Activated T-helper 17 cell treated with anti-CD3 and anti-CD28 coated beads, Interleukin-2, amount 50 U/mL, for 72 hours (primary cell): ENCODE measurements at places on chromosomes 5 and 9.

DNA sequence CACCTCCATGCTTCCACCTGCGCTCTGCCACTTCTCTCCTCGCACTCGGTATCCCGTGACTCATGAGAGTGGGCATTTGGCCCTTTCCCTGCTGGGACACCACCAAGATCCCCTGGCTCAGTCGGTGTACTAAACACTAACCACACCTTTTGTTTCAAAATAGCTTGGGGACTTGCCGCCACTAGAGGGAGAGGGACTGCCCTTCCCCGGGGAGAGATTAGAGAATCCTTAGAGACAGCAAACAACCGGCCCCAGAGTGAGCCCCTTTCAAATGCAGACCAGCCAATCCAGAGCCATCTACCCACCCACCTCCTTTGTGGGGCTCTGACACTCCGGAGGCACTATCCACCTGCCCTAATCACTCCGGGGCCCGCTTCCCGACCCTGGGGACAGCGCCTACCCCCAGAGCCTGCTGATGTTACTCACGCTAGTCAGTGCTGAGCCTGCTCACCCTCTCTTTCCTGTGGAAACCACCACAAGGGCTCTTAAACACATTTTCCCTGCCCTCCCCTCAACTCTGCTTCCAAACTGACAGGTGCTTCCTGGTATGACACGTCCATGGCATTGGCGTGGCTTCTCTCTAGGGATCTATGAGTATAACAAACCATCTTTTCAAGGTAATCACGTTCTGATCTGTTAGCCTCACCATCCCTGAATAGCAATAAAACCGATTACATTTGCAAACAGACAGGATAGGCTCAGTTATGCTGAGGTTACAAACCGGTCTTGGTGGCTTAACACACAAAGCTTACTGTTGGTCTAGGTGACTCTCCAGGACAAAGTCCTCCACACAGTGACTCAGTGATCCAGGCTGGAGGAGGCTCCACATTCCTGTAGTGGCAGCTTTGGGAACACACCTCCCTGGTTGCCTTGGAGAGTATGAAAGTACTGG, 180.1 kb upstream of the MVB12B start:
- ATAC-seq = peak; percentile 77

GRCh38 chr9:96004379-96004778, 128.9 kb downstream of the ERCC6L2 start:
- no peak for ATAC-seq

DNA sequence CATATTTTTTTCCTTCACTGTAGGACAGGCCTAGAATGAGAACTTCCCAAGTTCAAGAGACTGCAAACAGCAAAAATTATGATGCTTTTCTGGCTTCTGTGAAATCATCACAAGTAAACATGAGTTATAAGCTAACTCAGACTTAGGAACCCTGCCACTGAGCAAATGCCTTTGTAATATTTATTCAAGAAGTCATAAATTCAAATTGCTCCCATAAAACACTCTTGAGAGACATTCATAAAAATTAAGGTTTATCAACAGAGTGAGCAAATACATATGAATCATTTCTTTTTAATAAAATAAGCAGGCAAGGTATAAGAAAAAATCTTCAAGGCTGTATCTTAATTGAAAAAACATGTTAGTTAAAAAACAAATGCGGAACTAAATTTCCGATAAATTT, 124.2 kb downstream of the GNA14 start:
- no peak for ATAC-seq

DNA sequence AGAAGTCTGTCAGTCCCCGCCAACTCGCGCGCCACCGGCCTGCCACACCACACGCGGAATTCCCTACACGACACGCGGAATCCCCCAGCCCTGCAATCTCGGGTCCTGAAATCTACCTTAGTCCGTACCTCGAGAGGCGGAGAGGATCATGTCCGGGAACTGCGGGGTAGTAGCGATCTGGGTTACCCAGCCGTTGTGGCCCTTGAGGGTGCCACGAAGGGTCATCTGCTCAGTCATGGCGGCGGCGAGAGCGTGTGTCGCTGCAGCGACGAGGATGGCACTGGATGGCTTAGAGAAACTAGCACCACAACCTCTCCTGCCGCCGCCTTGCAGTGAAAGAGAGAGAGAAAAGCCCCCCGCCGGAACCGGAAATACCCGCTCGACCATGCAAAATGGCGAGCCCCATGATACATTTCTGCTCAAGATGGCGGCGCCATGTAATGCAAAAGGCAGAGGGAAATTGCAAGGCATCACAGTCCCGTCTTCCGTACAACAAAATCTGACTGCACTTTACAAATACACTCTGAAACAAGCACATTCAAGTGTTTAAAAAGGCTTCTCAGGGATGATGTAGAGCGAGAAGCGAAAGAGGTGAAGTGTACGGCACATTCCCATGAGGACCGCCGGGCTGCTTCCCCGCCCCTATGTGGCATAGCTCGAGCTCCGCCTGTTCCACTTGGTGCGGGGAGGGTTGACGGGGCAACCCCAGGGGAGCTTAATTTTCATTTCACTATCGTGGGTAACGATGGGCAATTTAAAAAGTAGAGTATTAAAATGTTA, at the start of gene RACK1:
RACK1 (minus strand) TSS at position 343 of the 780 bp plus-strand sequence; CDS start at position 237, 106 bp downstream.
- peak; percentile 68 for ATAC-seq

DNA sequence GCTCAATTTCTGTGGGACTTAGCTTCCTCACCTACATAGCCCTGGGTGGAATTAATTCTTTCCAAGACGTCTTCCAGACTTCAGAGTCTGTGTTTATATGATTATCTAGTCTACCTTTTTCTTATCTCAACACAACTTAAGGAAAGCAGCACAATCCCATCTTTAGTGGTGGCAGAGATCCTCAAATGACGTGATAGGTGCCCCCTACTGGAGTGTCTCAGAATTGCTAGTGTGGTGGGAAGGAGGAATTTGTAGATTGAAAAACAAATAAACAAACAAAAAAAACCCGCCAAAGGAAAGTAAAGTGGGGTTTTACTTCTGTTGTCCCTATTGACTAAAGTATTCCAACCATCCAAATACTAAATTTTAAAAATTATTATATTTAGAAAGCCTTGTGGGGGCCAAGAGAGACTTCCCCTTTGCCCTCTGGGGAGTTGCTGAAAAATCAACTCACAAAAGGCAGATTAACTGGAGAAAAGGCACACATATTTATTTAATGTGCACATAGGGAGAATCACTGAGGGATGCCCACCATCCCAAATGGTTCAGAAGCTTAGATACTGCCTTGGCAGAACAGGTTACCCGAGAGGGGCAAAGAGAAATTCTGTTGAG, 283.3 kb downstream of the TMEM167A start:
- ATAC-seq = no peak

DNA sequence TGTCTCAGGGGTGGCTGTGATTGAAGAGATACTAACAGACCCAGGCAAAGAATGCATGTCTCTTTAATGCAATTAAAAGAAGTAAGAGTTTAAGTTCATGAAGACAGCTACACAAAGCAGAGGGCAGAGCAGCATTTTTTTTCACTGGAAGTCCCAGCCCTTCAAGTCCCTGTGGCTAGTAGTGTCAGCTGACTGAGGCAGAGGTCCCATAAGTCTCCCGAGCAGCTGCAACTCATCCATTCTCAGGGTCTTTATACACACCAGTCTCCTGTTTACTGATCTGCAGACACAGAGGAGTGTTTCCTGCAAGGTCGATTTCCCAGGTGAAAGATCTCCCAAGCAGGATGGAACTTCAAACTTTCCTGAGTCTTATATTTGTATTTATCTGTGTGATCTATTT, 169.4 kb upstream of the GLRA1 start:
- ATAC-seq = no peak

- ATAC-seq = no peak
Observed at GRCh38 chr9:116219686-116220085, 66.1 kb downstream of the PAPPA start.

GRCh38 chr5:127580731-127581130, 63.3 kb downstream of the PRRC1 start:
- peak; percentile 48 for ATAC-seq

DNA sequence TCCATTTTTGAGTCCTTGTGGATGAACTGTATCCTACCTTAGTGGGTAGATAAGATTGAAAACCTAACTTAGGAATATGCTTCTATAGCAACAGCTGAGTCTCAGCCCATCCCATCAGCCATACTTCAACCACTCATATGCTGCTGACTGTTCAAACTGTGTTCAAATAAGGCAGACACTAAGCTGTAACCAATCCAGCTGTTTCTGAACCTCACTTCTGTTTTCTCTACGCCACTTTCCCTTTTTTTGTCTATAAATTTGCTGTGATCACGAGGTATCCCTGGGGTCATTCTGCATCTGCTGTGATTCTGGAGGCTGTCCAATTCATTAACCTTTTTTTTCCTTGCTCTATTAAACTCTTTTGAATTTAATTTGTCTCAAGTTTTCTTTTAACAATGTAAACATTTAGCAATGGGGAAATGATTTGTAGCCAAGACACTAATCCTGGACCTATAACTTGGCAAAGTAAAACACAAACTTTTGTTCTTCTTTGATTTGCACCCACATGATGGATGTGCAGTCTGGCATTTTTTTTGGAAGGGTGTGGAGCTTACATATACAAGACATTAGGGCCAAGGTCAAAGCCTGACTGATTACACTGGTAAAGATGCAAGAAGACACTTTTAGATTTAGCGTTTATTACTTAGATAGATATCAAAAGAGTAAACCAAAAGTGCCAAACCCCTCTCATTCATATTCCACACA, 14.9 kb upstream of the SCGB3A2 start:
- no peak for ATAC-seq

DNA sequence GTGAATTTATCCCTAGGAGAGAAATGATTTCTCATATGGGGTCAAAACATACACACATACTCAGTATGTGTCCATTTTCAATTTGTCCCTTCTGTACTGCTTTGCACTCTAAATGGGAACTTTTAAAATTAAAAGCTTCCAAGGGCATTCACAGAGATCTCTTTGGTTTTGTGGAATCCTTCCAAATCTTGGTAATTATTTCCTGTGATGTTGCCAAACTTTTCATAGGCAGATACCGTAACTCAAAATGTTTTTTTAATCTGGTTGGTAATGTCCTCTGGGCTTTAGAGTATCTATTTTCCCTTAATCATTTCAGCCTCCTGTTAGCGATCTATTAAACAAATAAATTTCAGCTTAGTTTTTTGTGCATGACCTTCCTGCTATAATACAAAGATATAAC, 282.4 kb downstream of the ARHGEF28 start:
- no peak for ATAC-seq

DNA sequence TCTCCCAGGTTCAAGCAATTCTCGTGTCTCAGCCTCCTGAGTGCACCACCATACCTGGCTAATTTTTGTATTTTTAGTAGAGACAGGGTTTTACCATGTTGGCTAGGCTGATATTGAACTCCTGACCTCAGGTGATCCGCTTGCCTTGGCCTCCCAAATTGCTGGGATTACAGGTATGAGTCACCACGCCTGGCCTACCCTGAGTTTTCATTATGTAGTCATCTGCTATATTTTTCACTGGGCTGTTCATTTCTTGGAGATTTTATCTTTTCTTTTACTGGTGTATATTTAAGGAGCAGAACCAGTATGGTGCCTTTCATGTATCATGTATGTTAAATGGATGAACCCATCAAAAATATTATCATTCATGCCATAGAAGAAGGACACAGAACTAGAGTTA, 377.0 kb upstream of the ACTBL2 start:
- no peak for ATAC-seq

- no peak for ATAC-seq
Observed at GRCh38 chr5:2003690-2004365, 121.1 kb upstream of the IRX4 start.

- no peak for ATAC-seq
Observed at GRCh38 chr9:69877852-69878514, 57.4 kb downstream of the CFAP95 start.

- ATAC-seq = no peak
Observed at GRCh38 chr5:92904021-92904420, 677.0 kb downstream of the NR2F1-AS1 start.

DNA sequence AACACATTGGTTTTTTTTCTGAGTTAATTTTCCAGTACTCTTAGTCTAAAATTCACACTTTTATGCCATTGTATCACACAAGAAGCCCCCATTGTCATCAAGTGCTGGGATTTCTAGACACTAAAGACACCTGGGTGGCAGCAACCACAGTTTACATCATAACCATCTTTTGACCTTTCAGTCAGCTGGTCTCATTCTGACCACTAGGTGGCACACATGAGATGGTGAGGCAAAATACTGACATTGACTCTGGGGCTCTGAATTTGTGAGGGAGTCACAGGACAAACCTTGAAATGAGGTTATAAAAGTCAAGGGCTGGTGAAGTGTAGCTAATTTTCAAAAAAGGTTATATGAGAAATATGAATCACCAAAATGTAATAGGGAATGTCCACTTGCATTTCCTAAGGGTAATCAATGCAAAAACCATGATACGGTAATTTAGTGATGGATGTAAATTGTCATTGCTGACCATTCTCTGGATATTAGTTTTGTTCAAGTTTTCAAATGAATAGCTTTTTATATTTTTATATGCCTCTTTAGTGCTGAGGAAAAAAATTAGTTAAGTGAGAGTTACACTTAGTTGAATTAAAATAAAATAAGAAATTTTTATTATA, 229.4 kb downstream of the DMAC1 start:
- ATAC-seq = peak; percentile 64
